ENCODE measurements at places on chromosomes 16 and 17. TPM values are rescaled to one million over a fixed set of nuclear protein-coding genes. Genes with fewer than 3 reads are reported as not detected.

SSH2 gene
- 32.8 TPM for total RNA-seq

KRTAP4-6 gene
- total RNA-seq, result not detected

TMIGD1 gene
- total RNA-seq, result not detected

PRR35 gene
- not detected for total RNA-seq

BAIAP3 gene
- total RNA-seq, result 0.37 TPM

CDH8 gene
- not detected for total RNA-seq
